ENCODE measurements at places on chromosomes 6 and 20.
A peak's percentile ranks its signal among the peaks of the same experiment; 100 is the strongest.

DNA sequence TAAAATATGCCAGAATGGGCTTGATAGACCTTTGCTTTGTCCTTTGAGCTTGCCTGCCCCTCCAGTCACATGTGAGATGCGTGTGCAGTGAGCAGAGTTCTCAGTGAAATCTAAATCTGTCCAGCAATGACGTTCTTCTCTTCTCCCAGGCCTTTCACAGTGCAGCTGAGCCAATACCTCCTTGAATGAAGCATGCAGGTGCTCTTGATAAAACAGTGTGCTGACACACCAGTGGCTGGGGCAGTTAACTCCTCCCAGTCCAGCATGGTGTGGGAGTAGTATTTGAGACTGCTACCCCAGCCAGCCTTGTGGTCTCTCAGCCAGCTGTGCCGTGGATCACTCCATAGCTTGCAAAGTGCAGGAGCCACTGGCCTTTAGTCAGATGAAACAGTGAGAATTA, 240.5 kb downstream of the FARS2 start:
- DNase-seq = no peak

DNA sequence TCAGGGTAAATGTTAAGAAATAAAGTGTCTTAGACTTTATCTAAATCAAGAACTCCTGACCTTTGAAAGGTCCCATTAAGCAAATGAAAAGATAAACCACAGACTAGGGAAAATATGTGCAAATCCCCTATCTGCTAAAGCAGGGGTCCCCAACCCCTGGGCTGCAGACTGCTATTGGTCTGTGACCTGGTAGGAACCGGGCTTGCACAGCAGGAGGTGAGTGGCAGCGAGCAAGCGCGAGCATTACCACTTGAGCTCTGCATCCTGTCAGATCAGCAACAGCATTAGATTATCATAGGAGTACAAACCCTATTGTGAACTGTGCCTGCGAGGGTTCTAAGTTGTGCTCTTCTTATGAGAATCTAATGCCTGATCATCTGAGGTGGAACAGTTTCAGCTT, 42.4 kb downstream of the LCA5 start:
- DNase-seq = no peak

DNA sequence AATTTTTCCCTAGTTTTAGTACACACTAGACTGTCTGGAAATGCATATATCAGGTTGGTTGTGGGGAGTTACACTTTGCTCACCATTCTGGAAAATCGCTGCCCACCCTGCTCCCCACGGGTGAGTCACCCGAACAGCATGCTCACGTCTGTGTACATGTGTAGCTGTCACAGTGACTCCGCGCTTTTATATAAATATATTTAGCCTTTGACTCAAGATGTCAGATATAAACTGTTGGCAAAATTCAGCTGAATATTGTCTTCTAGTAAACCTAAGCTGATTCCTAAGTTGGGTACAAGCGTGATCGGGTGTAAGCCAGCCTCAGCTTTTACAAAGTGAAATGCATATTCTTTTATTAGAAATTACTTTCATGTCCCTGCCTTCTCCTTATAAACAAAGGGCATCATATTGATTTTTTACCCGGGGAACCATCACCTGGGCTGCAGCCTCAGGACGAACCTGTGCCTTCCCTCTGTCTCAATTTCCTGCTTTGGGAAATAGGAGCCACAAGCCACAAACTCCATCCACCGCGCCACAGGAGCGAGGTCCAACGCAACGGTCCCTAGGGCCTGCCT, 4.3 kb downstream of the SDCBP2 start:
- no peak for DNase-seq

DNA sequence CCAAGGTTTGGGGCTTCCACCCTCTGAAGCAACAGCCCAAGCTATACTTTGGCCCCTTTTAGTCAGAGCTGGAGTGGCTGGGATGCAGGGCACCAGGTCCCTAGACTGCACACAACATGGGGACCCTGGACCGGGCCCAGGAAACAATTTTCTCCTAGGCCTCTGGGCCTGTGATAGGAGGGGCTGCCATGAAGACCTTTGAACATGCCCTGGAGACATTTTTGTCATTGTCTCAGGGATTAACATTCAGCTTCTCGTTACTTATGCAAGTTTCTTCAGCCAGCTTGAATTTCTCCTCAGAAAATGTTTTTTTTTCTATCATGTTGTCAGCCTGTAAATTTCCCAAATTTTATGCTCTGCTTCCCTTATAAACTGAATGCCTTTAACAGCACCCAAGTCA, 82.3 kb downstream of the LRRC1 start:
- DNase-seq = no peak

DNA sequence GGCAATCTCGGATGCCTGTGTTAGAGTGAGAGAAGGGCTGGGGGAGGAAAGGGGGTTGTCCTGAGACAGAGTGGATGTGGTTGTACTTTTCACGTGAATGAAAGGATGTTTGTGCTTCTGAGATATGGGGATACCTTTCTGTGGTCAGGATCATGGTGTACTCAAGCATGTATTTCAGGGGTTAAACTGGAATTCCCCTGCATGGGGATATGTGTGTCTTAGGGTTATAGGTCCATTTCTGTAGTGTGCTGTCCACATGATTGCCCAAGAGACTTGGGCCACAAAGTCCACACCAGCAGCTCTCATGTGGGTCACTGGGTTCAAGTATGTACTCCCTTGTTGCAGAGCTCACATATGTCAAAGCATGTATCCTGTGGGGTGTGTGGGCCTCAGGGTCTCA, 10.5 kb downstream of the SYNGAP1 start:
- DNase-seq = peak; percentile 47

DNA sequence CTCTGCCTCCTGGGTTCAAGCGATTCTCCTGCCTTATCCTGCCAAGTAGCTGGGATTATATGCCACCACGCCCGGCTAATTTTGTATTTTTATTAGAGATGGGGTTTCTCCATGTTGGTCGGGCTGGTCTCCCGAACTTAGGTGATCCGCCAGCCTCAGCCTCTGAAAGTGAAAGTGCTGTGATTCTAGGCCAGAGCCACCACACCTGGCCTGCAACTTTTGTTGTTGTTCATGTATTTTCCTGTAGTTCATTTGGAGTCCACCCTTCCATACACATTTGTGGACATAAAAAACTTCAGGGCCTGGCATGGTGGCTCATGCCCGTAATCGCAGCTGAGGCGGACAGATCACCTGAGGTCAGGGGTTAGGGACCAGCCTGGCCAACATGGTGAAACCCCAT, 14.5 kb downstream of the HSPA1B start:
- no peak for DNase-seq

DNA sequence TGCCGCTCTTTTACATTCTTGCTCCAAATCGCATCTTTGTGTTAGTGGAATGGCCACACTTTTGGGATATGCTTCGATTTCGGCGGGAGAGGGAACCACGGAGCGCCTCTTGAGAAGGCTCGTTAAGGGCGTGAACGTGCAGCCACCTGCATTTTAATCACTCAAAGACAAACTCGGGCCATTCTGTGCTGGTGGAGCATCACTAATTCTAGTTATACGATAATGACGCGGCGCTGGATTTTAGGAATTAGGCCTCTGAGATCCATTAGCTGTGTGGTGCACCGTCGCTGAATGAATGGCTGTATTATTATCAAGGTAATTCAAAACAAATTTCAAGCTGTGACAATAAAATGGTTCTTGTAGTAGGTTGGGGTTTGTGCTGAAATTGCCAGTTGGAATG, 305.6 kb downstream of the CDH4 start:
- DNase-seq = no peak

DNA sequence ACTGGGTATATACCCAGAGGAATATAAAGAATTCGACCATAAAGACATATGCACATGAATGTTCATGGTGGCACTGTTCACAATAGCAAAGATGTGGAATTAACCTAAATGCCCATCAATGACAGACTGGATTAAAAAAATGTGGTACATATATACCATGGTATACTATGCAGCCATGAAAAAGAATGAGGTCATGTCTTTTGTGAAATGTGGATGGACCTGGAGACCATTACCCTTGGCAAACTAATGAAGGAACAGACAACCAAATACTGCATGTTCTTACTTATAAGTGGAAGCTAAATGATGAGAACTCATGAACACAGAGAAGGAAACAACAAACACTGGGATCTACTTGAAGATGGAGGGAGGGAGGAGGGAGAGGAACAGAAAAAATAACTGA, 186.7 kb upstream of the SSTR4 start:
- DNase-seq = no peak

DNA sequence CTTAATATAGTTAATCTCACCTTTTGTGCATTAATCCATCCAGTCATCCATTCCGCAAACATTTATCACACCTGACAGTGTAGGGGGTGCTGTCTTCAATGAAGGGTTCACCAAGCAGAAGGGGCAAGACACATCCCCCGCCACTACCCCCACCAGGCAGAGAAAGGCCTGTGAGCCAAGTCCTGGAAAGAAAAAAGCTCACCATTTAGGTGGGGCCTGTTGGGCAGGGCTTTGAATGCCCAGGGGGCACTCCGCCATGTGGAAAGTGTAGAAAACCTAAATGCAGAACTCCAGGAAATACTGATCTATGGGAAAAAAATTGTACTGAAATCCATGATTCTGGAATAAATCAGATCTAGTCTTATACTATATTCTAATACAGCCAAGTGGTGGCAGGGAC, 4.8 kb upstream of the STX16 start:
- DNase-seq = no peak

GRCh38 chr6:98834060-98835031, at the start of gene POU3F2:
POU3F2 (plus strand) TSS chr6:98834574; CDS start chr6:98834874, 300 bp downstream.
- DNase-seq = no peak

DNA sequence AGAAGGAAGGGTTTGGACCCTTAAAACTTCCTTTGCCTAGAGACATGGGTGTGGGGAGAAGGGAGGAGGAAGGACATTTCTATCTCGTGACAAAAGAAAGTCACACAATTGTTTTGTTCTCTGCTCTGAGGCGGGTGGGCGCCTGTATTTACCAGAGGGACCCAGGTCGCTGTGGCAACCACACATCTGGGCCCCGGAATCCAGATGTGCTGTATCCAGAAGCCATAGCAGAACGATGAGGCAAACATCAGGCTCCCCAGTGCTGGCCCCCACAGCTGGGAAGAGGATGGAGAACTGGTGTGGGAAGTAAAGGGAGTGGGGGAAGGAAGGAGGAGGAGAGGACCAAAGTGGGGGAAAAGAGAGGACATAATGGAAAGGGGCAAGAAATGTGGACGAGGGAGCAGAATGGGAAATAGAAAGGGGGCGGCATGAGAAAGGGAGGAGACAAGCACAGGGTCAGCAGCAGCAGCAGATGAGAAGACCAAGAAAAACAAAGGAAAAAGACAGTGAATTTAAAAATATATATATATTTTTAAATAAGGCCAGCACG, 3.4 kb upstream of the TNXB start:
- no peak for DNase-seq

DNA sequence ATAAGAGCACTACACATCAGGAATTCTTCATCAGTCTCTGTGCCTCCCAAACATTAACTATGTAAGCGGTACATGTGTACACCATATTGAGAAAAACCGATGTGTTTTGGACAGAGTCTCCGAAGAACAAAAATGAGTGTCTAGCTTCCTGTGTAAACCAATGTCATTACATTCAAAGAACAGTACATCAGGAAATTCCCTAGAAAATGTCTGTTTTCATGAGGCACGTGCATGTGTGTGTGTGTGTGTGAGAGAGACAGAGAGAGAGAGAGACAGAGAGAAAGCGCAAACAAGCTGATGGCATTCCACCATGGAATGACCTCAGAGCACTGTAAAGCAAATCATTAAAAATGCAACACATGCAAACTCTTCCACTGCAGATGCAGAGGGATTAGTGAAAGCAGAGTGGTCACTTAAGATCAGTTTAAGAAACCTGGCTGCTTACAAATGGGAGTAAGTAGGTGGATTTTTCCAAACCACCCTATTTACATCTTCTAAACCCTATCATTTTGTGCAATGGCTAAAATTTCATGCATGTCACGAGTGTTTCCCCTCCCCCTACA, 133.9 kb downstream of the HIVEP2 start:
- no peak for DNase-seq

- DNase-seq = no peak
These were observed 73.2 kb downstream of the TRERF1 start for GRCh38 chr6:42378536-42378935.

DNA sequence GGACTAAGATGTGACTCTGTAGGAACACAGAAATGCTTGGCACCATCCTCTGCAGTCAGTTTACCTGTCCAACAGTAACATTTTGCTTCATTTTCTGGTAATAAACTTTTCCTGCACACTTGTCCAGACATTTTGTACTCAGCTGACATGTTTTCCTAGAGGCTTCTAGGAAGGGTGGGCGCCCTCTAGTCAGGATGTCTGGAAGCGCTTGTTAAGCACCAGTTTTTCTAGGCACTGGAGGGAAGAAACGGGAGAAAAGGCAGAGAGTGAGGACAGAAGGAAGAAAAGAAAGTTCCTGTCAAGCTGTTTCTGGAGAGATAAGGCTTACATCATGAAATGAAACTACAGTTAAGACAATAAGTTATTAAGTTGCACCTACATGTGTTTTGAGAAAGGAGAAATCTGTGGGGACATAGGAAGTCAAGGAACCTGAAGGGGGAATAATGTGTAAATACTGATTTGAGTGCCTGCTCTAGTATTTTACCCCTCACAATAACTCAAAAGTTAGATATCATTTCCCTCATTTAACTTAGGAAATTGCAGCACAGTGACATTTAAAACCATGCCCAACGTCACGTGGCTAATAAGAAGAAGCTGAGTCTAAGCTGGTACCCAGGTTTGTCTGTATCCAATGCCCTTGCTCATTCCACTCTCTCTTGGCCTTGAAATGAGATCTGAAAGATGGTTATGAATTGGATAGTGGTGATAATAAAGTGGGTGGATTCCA, 42.7 kb upstream of the TNFRSF21 start:
- no peak for DNase-seq

GRCh38 chr20:42938441-42939205, 251.1 kb downstream of the PTPRT start:
- no peak for DNase-seq

- DNase-seq = no peak
These were observed 291.1 kb downstream of the CLIC5 start for GRCh38 chr6:45724511-45724910.

DNA sequence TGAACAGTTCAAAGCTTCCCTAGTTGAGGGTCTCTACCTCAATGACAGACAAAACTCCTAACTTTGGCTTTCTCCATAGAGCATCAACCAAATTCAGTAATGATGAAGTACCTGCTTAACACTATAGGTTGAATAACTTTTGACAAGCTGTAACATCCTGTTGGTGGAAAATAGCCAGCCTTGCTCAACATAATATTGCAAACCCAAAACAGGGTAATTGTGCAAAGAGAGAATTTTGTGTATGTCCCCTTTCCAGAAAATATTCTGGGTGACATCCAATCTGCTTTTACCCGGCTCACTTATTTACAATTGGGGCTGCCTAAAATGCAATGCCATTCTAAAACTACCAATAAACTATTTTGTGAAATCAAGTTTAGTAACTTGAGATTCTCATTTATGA, 72.8 kb downstream of the ATXN1 start:
- no peak for DNase-seq

DNA sequence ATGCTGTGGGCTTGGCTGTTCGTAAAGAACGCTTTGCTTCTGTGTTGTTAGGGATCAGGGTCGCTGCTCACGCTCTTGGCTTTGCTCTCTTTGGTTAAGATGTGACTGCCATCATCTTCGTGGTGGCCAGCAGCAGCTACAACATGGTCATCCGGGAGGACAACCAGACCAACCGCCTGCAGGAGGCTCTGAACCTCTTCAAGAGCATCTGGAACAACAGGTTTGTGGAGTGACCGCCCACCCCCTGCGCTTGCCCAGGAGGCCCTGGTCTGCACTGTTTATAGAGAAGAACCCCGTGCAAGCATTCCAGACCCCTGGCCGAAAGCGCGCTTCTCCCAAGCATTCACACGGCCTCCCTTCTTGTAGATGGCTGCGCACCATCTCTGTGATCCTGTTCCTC, 57.1 kb downstream of the GNAS start:
- no peak for DNase-seq

- no peak for DNase-seq
These were observed 27.5 kb upstream of the AGPAT4 start for GRCh38 chr6:161301338-161301737.

GRCh38 chr20:19725814-19726525, 32.1 kb upstream of the RIN2 start:
- no peak for DNase-seq

Data from naive thymus-derived CD8-positive, alpha-beta T cell (primary cell).